HEK293T (cell line): ENCODE measurements at places on chromosomes 7 and 10.
A peak's percentile ranks its signal among the peaks of the same experiment; 100 is the strongest.

GRCh38 chr10:123555616-123556015, 110.5 kb upstream of the GPR26 start:
- DNase-seq = no peak

DNA sequence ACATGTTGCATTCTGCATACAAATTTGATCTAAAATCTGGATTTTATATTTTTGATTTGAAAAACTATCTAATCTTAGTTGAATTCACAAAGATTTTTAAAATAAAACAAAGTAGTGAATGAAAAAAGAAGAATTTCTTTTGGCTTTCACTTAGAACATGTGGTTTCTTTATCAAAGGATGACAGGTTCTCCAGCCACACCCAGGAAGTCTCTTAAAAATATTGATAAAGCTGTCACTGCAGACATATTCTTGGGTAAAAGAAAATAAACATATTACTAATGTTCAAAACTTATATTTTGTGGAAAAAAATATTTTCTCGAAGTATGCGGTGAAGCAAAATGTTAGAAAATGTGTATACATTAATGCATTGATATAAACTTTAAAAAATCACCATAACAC, 44.3 kb downstream of the ARL4A start:
- DNase-seq = no peak

GRCh38 chr7:45627691-45628456, 53.7 kb downstream of the ADCY1 start:
- no peak for DNase-seq

- DNase-seq = peak; percentile 30
Observed at GRCh38 chr7:116672596-116673456, 830 bp downstream of the MET start.

DNA sequence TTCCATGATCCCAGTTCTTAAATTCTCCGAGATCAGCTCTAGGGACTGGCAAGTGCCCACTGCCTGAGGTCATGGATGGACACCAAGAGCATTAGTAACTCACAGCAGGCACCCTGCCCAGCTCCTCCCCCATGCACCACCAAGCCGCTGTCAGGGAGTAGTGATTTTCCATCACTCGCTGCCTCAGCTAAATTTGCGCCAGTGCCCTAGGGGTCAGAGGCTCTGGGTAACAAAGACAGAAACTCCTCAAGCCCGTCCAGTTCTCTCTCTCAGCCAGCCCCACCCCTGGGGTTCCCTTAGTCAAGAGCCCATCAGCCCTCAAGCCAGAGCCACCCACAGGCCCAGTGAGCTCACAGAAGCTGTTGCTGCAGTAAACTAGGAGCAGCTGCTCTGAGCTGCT, 30.0 kb downstream of the PAX2 start:
- no peak for DNase-seq

DNA sequence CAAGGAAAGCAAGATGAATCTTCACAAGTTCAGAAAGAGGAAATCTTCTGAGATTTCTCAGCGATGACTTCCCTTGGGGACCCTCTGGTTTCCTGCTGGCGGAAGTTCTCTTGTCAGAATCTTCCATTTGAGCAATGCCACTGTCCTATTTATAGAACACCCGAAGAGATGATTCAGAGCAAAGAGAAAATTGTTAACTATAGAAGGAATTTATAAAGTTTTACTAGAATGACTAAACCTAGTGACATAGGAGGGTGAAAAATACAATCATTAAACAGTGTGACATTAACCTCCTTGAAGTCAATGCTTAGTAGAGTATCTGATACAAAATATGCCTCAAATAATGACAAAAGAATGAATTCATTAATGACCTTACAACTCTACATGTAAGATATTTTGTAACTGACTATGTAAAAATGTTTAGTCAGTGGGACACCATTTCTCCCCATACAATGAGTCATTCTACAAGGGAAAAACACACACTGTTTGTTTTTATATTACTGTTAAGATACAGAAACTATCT, 206.5 kb upstream of the CNTNAP2 start:
- no peak for DNase-seq

GRCh38 chr10:16518822-16519221, 2.9 kb downstream of the C1QL3 start:
- DNase-seq = no peak

DNA sequence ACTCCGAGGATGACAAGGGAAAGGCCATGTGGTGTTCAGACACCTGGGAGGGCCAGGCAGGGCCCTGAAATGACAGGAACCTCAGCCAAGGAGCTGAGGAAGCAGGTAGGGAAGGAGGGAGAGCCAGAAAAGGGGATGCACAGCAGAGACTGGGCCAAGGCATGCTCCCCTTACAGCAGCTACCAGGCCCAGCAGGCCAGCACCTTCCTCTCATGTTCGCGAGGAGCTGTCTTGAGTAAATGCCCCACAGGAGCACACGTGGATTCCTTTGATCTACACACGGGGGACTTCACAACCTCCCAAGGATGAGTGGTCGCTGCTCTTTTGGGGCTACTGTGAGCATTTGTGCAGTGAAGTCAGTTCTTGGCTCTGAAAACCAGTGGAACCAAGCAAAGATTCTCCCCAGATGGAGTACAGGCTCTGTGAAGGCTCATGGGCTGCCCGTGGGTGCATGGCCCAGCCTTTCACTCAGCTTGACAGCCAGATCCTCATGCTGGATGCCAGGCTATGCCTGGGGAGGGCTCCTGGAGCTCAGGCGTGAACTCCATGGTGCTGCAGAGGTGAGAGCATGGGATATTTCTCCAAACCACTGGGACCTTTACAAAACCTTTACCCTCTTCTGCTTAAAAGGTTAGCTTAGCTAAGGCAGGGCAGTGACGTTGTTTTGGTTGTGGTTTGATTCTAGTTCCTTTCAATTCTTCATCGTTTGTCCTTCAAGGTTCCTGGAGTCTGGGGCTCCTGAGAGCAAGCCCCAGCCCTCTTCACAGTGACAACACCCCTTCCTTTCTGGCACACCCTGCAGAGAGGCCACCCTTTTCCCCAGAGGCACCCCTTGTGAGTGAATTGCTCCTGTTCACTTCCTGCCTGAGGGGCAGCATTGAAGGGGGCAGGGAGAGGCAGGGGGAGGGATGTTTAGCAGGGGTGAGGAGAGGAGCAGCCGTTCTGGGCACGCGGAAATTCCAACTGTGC, 74.2 kb upstream of the ZPBP start:
- DNase-seq = no peak

- DNase-seq = no peak
Observed at GRCh38 chr7:43756368-43757072, 2.0 kb upstream of the BLVRA start.

DNA sequence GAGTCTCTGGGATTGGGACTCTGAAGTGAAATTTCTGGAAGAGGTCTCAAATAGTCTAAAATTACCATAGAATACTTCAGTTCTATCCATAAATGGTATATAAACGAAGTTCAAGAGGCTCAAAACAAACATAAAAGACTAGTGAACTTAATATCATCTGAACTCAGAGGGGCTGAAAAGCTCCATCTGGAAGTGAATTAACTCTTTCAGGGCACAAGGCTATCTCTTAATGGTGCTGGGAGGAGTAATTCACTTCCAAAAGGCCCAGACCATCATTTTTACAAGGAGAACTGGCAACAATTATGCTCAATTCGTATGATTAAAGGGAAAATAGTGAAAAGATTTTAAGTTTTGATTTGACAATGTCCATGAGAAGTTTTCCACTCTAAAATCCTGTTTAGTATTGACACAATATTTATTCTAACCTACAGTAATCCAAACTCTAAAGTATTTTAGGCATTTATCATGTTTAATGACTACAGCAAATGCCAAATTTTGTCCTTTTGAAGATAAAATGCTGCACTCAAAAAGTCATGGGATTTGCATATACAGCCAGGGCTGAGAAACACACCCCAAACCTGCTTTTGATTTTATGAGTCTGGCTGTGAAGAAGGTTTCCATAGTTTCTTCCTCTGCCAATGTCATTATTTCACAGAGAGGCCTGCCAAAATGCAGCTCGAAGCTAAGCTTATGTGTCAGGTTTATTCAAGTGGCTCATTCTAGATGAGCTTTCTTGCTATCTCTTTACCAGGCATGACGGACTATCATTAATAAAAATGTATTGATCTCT, 143.9 kb downstream of the HIBADH start:
- DNase-seq = no peak

GRCh38 chr7:99196536-99197258, 11.2 kb downstream of the KPNA7 start:
- DNase-seq = no peak

- DNase-seq = no peak
Observed at GRCh38 chr10:6119423-6119822, 30.6 kb downstream of the RBM17 start.
